Neural cell (in vitro differentiated cells): ENCODE measurements at places on chromosomes 5 and 9. TPM values are rescaled to one million over a fixed set of nuclear protein-coding genes. Genes with fewer than 3 reads are reported as not detected.

Gene C9orf153
- not detected in 2 replicates for polyA plus RNA-seq

Gene FCN1
- polyA plus RNA-seq, result not detected in 2 replicates

Gene DNAJC21
- polyA plus RNA-seq, result 14.9 and 17.0 TPM in 2 replicates

Gene CNTFR
- polyA plus RNA-seq, result 19.0 and 20.7 TPM in 2 replicates

Gene CCNJL
- 0.28 and 0.84 TPM in 2 replicates for polyA plus RNA-seq

Gene CDH9
- 1.7 and 3.4 TPM in 2 replicates for polyA plus RNA-seq

Gene TERT
- not detected in 2 replicates for polyA plus RNA-seq

Gene PHF24
- 1.8 and 2.4 TPM in 2 replicates for polyA plus RNA-seq
